ENCODE measurements at places on chromosomes 16 and 17.

- DNase-seq = no peak
These were observed 92.1 kb downstream of the CACNG1 start for GRCh38 chr17:67136191-67137025.

GRCh38 chr16:546909-547770 is 13.1 kb upstream of the PRR35 start:
- no peak for DNase-seq

DNA sequence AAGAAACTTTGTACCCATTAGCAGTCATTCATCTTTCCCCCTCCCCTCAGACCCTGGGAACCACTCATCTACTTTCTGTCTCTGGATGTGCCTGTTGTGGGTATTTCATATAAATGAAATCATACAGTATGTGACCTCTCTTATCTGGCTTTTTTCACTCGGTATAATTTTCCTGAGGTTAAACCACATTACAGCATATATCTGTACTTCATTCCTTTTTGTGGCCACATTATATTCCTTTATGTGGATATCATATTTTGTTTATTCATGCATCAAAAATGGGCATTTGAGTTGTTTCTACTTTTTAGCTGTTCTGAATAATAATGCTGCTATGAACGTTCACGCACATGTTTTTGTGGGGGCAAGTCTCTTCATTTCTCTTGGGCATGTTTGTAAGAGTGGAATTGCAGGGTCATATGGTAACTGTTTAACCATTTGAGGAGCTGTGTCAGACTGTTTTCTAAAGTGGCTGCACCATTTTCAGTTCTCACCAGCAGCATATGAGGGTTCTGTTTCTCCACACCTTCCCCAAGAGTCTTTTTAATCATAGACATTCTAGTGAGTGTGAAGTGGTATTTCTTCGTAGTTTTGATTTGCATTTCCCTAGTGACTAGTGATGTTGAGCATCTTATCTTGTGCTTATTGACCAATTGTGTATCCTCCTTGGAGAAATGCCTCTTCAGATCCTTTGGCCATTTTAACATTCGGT is 3.8 kb downstream of the SNX29 start:
- DNase-seq = no peak

DNA sequence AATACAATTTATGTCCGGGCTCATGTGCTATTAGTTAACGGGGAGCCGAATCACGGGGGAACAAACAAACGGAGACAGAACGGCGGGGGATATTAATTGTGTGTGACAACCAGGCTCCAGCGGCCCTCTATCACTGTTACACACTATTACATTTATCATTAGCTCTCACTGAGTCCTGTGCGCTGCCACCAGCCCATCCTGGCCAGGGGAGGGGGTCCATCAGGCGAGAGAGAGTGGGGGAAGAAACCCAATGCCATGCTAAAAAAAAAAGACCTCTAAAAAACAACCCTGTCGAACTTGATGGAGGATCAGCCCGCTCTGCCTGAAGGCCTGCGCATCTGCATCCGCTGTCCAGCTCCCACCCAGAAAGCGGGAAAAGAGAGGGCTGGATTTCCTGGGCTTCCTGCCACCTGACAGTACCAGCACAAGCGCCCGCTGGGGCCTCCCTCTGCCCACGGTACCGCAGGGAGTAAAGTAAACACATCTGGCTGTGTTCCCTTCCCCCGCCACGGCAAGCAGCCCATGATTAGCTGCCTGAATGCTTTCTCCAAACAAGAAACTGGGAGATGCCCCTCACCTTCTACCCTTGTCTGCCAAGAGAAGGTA is 41.7 kb downstream of the PIPOX start:
- no peak for DNase-seq
